ENCODE measurements at places on chromosomes 7 and 10. TPM values are rescaled to one million over a fixed set of nuclear protein-coding genes. Genes with fewer than 3 reads are reported as not detected.

GRCh38 chr7:42832667-42833066, 79.2 kb downstream of the C7orf25 start:
- no peak for DNase-seq

DNA sequence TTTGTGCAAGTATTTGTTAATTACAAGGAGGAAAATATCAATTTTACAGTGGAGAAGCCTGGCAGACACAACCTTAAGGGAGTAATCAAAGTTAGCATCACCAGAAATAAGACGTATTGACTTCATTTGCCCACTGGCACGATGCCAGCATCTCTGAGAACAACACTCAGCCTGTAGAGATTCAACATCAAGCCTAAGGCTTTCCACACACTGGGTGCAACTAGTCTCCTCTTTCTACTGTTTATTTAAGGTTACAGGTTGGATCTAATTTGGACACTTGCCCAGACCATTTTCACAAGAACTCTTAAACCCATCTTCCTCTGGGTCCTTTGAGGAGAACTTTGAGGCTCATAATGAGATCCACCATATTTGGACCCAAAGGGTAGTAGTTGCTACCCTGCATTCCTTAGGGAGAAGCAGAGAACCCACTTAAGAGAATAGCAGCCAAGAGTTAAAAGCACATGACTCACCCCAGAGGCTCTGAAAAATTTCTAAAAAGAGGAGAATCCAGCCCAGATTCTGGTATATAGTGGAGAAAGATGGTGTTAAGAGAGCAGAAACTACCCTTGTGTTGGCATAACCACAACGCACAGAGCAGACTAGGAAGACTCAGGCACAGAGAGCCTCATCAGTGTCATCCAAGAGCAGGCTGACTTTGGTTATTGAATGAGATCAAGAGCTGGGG, 97.3 kb downstream of the CCDC71L start:
- no peak for DNase-seq

- DNase-seq: no peak
Measured at GRCh38 chr7:40382145-40382544, 247.3 kb downstream of the SUGCT start.

GRCh38 chr10:16904639-16905061, 87.4 kb upstream of the RSU1 start:
- DNase-seq: no peak

DNA sequence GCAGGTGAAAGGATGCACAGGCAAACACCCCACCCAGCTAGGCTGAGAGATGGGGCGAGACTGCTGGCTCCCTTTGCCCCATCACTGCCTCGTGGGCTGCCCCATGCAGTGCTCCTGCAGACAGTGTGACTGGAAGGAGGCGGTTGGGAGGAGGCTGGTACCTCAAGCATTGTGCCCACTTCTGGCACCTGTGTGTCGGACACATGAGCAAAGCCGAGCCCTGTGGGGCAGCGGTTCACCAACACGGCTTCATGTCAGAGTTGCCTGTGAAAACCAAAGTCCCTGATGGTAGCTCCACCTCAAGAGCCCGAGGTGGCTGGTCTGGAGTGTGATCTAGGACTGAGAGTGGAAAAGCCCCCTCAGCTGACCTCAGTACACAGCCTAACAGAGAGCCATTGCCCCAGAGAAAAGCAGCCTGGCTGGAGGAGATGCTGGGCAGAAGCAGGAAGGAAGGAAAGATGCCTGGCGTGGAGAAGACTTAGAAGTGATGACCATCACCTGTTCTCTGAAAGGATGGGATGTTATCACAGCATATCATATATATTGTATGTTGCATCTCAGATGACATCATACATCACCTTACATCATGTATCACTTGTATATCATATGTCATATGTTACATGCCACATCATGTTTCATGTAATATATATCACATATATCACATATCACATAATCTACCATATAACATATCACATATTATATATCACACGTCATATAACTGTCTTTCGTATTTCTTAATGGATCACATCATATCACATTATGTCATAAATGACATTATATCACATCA, 75.6 kb downstream of the ADCY1 start:
- no peak for DNase-seq

- DNase-seq: no peak
Measured at GRCh38 chr7:77855371-77856083, 57.0 kb downstream of the PHTF2 start.

- DNase-seq: no peak
Measured at GRCh38 chr7:44740055-44740454, 8.6 kb upstream of the ZMIZ2 start.

DNA sequence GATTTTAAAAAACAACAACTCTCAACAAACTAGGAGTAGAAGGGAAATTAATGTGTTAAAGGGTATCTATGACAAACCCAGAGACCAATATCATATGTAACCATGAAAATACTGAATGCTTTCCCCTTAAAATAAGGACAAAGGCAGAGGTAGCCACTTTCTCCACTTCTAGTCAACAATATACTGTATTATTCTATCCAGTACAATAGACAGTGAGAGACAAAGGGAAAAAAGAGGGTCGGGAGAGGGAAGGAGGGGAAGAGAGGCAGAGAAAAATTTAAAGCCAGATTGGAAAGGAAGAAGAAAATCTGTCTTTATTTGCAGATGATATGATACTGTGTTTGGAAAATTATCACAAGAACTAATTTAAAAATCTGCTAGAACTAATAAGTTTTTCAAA, 39.1 kb upstream of the WDFY4 start:
- DNase-seq: no peak

DNA sequence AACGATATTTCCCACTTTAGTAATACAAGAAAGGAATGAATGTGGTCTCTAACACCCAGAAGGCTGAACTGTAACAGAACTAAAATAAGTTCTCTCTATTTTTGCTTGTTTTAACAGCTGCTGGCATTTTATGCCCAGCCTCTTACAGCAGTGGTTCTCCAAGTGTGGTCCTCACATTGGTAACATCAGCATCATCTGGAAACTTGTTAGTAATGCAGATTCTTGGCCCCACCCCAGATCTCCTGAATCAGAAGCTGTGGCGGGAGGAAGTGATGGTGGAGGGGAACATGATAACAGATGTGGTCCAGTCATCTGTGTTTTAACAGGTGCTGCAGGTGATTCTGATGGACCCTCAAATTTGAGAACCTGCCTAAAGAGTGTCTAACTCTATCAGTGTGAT, 170.1 kb downstream of the TMEM26 start:
- DNase-seq: no peak

DNA sequence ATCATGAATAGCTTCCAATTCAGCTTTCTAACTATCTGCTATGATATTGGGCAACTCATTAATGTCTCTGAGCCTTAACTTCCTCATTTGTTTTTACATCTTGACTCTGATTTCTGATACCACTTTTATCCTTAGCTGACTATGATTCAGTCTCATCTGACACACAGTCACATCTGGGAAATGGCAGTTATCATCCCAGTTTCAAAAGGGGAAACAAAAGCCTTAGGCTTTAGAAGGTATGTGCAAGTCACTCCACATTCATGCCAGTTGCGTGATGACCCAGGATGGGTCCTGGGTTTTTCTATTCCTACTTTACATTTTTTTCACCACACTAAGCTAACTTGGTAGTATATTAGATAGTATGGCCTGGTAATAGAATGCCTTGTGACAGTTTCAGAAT, 12.7 kb downstream of the SCIN start:
- DNase-seq: no peak

- DNase-seq: no peak
Measured at GRCh38 chr10:33716501-33717267, 382.2 kb upstream of the NRP1 start.

GRCh38 chr10:9012312-9012711, 957.8 kb downstream of the GATA3 start:
- DNase-seq: no peak

- DNase-seq: no peak
Measured at GRCh38 chr7:138429577-138430250, 30.3 kb upstream of the TRIM24 start.

DNA sequence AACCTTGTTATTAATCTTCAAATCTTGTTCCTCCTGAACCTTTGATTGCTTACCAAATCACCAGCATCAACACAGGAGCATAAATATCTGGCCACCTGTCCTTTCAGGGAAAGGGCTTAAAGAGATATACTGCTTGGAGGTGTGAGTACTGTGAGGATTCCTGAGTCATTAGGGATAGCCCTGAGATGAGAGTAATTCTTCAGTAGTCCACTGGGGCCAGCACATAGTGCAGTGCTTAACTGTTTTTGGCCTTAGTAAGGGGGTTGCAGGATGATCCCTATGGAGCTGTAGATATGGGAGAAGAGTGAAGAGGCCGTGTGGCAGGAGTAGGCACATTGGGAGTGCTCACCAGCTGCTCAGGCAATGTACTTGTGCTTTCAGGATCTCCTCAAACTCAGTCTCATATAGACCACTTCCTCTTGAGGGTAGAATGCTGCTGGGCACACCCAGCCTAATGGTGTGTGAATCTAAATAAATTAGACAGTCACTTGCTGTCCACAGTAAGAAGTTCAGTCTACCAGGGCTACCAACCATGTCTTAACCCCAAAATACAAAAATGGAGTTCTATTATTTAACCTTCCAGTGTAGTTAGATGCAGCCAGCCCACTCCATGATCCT, 26.5 kb upstream of the GPR141 start:
- no peak for DNase-seq

DNA sequence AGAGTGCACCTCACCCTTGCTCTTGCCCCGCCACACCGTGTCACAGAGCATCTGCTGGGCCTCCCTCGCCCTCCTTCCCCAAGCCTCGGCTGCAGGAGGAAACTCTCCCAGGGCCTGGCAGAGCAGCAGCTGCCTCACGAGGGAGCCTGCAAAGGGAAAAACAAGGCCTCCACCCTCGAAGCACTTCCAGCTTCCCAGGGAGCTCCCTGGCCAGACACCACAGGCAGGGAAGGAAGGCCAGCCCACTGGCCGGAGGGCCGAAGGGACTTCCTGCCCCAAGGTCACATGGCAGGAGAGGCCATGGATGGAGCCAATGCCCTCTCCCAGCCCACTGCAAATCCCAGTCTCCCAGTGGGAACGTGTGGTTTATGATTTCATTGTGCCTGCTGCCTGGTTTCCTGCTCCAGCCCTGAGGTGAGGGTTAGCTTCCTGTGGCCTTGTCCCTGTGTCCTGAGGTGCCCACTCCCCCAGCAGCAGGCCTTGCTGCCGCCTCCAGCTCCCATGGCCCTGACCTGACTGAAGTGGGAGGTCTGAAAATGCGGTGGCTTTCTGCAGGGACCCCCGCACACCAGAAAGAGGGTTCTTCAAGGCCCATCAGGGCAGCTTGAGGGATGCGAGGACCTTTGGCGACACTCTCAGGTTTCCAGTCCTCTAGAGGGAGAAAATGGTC, 100.5 kb upstream of the PPIF start:
- no peak for DNase-seq

- peak; percentile 61 for DNase-seq
Measured at GRCh38 chr7:127107601-127108007, 145.1 kb downstream of the GRM8 start.

GRCh38 chr7:12004581-12004980, 172.6 kb upstream of the THSD7A start:
- no peak for DNase-seq

- DNase-seq: no peak
Measured at GRCh38 chr10:125096371-125096770, 64.0 kb downstream of the CTBP2 start.

GIMAP1 gene
- polyA plus RNA-seq: 2.4 TPM

KIAA1549 gene
- polyA plus RNA-seq: 12.4 TPM

CLDN12 gene
- 48.8 TPM for polyA plus RNA-seq

IRF5 gene
- 7.2 TPM for polyA plus RNA-seq

HTR5A gene
- not detected for polyA plus RNA-seq

UCMA gene
- polyA plus RNA-seq: not detected
